ENCODE measurements at places on chromosomes 6 and 20.

- DNase-seq = no peak
Measured at GRCh38 chr6:75495011-75495410, 1.4 kb upstream of the FILIP1 start.

GRCh38 chr6:4568138-4568537 is 208.1 kb upstream of the CDYL start:
- no peak for DNase-seq

DNA sequence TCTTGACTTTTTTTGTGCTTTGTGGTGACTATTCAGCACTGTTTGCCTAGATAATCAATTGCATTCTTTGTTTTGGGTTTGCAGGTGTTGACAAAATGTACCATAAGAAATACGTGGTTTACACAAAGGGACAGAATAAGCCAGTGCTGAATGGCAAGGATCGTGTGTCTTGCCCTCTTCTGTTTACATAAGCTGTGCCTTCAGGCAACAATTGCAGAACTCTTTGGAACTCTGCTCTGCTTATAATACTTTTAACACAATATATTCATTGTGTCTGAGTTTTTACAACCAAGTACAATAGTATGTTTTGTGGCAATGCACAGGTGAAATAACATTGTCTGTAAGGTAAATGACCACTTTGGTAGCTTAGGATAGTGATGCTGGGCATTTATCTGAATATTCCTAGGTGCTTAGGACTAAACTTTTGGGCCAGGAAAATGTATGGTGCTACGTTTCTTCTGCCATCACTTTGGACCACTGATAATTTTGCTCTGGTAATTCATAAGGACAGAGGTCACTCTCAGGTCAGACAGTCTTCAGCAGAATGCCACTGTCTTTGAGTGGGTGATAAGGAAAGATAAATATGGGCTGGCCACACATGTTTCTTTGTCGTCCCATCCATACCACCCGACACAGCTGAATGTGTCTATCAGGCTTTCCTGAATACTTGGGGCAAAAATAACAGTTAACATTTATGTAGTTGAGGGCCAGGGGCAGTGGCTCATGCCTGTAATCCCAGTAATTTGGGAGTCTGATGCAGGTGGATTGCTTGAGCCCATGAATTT is 344.6 kb upstream of the IMPG1 start:
- no peak for DNase-seq

- no peak for DNase-seq
Measured at GRCh38 chr20:5864873-5865587, 85.3 kb downstream of the TRMT6 start.

GRCh38 chr20:11219192-11219591 is 545.4 kb upstream of the JAG1 start:
- DNase-seq = no peak

- no peak for DNase-seq
Measured at GRCh38 chr20:58179083-58179431, 49.4 kb downstream of the ANKRD60 start.

DNA sequence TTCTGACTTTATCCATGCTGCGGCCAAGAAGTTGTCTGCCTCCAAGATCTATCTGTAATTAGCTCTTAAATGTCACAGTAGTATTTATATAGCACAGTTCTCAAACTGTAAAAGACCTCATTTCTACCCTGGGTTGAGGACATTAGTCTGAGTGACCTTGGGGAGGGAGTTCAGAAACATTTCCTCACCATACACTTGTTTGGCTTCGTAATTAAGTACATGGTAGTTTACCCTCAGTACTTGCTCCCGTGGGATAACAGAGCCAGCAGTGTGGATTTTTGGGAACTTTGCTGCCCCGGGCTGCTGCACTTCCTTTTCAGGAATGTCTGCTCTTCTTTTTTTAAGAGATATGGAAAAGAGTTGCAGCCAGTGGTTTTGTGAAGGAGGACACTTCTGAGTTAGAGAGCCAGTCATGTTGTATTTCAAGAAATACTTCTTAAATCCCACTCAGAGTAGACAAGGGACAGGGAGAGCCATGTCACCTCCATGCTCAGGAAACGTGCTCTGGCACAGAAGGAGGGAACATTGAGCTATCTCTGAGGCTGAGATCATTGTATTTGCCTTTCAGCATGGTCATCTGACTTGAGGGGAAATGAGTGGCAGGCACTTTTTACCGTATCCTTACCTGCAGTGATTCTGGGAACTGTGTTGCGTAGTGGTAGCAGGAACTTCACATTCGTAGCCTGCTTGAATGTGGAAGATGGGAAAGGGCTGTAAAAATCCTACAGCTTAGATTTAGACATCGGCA is 33.6 kb downstream of the RPRD1B start:
- no peak for DNase-seq

GRCh38 chr20:48680650-48681049 is 147.1 kb downstream of the PREX1 start:
- DNase-seq = no peak

GRCh38 chr6:87789198-87789899 is 87.3 kb upstream of the AKIRIN2 start:
- DNase-seq = no peak

DNA sequence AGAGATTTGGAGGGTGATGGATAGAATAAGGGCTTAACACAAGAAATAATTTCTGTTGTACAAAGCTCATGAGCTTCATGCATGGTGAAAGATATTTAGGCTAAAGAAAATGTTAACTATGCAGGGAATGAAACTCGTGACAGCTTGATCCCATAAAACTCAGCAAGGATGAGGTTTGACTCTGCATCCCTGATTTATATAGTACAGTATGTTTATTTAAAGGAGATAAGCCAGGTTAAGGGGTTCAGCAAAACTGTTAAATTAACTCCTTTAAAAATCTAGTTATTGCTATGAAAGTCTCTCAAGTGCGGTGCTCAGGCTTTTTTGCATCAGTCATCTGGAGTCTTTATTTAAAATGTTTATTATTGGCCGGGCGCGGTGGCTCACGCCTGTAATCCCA is 326.4 kb downstream of the LAMA2 start:
- DNase-seq = no peak

Data from NCI-H2107 (cell line).